NCI-H510A treated with DMSO at 0.1 percent for 48 hours (cell line): ENCODE measurements at places on chromosomes 2 and 18.

DNA sequence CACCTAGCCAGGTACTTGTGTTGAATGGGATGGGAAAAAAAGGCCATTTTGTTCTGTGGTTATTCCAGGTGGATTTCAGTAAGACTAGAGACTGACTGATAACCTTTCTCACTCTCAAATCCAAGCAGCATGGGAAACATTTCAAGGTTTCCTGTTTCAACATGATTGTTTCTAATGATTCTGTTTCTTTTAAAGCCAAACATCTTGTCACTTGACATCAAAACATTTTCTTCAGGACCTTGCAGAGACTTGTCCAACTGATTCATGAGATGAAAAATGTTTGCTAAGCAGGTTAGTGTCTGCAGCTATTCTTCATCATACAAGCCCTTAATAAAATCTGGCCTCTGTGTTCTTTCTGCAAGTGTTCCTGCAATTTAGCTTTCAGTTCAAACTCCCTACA is 456.5 kb upstream of the CWC22 start:
- DNase-seq, result no peak

DNA sequence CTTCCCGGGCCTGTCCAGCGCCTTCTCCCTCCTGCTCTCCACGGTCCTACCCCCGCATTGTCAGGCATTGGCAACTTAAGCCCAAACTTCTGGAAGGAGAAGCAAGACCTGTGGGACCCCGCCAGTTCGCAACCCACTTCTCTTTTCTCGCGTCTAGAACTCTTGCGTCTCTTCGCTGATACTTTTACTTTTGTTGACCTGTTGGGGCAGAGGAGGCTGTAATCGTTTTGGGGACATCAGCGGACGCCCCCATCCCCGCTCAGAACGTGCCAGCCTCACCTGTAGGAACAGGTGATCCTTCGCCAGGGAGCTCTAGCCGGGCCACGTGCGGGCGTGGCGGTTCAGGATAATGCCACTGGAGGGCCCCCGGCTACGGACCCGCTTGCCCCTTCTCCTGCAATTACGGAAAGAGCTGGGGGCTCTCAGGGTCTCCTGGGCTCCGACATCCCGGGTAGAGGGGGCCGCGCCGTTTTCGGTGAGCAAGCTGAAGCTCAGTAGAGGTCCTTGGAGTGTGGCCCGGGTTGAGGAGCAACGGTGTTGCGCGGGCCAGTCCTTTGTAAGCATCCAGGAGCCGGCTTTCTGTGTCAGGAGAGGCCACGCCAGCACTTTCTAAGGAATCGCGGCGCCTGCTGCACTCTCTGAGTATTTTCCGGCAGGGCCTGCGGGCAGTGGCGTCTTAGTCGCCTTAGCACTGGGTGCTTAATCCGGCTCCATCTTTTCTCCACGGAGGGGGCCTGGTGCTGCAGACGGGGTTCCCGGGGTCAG is 1.6 kb downstream of the MTCL1 start:
- DNase-seq, result peak; percentile 90

DNA sequence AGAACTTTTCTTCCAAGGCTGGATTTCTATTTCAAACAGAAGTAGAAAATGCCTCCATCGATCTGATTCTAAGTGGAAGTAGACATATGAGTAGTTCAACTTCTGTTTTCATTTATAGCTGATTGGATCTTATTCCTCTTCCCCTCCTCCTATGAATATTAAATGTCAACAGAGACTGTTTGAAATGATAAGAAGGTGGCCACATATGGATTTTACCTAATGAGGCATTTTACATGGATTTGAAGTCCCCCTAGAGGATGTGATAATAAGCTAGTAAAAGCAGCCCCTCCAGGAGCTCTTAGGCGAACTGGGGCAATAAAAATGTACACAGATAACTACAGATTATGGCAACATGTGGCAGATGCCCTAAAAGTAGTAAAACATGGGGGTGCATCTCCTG is 71.0 kb downstream of the UPP2 start:
- no peak for DNase-seq

- peak; percentile 81 for DNase-seq
Observed at GRCh38 chr18:34223893-34224422, 755 bp downstream of the NOL4 start.

DNA sequence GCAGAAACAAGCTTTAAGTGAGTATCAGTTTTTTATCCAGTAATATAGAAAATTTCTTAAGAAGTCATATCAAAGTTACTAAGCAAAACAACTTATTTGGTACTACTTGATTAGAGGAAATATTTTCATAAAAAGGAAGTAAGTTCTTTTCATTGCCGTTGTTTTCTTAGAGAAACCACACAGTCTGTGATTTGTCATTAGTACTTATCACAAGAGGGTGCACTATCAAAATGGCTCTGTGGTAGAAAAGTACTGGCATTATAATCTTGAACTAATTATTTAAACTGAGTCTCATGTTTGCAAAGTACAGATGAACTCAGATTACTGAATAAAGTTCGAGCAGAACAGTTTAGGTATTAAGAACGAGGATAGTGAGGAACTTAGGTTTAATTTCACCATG is 93.4 kb downstream of the IKZF2 start:
- no peak for DNase-seq

DNA sequence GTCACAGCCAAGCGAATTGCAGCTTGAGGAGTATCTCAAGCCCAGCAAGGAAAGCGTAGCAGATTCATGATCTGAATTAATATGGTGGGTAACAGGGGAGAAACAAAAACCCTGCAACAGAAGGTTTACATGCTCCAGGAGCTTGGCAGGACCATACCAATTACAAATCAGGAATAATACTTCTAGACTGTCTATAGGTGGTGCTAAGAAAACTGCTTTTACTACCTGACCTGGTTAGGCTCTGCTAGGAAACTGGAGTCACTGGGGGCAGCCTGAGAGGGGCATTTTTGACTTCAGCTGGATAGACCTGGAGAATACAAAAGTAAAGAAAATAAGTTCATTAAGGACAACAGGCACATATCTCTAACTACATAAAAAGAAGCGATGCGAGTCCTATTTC is 24.6 kb upstream of the SPOPL start:
- no peak for DNase-seq

DNA sequence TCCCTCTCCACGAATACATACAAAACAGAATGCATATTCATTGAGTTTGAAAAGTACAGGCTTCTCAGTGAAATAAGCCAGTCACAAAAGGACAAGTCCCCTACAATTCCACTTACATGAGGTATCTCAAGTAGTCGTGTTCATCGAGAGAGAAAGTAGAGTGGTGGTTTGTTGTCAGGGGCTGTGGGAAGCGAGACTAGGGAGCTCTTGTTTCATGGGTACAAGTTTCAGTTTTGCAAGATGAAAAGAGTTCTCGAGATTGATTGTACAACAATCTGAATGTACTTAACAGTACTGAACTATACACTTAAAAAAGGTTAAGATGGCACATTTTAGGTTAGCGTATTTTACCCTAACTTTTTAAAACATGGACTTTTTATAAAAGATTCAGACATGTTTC is 71.5 kb upstream of the TTC39C start:
- DNase-seq, result no peak

DNA sequence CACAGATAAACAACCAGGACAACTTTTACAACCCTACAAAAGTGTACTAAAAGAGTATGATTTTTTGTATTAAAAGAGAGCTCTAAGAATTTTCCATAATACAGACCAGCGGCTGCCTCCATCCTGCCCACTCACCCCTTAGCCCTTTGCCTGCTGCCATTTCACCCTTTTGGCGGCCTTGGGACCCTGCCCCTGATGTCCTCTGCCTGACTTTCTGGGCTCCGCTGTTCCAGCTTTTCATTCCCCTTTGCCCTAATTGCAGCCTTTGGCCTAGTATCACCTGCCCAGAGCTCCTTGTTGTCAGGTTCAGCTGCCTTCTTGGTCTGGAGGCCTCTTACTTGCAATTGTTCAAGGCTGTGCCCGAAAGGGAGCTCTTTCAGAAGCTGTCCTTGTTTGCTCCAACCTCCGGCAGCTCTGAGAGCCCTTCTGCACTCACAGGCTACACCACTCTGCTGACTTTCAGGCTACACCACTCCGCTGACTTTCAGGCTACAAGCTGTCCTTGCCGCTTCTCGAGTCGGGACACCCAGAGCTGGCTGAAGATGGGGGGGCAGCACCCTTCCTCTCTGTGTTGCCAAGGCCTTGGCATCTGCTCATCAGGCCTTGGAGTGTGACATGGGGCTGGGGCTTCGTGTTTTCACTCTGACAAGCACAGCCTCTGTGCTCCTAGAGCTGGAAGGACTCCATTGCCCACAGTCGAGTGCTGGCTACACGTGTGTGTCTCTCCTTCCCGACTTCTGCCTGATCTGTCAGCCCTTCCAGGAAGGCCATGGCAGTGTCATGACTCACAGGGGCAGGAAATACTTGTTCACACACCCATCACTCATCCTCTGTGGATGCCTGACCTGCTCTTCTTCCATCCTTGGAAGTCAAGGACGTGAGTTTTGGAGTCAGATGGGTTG is 43.1 kb upstream of the HDAC4 start:
- no peak for DNase-seq

DNA sequence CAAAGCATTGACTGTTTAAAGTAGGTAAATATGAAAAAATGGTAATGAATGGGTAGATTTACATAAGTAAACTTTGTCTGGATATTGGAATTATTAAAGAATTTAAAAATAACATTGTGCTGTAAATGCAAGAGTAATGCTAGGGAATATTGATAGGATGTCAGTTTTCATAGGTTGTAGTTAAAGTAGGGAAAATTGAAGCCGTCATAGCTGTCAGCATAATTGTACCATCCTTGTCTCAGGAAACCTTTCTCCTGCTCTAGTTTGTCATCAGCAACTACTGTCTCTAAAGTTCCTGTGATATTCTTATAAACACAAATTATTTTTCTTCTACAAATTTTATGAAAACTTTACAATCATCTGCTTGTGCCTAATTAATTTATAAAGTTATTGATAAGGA is 10.1 kb upstream of the SPAG16 start:
- no peak for DNase-seq

DNA sequence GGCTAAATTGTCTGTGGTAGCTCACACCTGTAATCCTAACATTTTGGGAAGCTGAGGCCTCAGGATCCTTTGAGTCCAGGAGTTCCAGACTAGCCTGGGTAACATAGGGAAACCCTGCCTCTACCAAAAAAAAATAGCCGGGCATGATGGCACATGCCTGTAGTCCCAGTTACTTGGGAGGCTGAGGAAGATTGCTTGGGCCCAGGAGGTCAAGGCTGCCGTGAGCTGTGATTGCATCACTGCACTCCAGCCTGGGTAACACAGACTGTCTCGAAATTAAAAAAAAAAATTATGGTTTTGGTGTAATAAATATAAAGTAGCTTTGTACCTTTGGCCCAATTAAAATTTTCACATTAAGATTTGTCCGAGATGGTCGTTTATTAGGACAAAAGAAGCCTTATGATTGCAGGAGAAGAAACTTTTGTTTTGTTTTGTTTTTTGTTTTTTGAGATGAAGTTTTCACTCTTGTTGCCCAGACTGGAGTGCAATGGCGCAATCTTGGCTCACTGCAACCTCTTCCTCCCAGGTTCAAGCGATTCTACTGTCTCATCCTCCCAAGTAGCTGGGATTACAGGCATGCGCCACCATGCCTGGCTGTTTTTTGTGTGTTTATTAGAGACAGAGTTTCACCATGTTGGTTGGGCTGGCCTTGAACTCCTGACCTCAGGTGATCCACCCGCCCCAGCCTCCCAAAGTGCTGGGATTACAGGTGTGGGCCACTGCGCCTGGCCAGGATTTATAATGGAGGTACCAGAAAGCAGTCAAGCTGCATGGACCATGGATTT is 4.1 kb downstream of the MTA3 start:
- DNase-seq, result no peak

- no peak for DNase-seq
Observed at GRCh38 chr18:13320891-13321425, 102.4 kb downstream of the LDLRAD4 start.

DNA sequence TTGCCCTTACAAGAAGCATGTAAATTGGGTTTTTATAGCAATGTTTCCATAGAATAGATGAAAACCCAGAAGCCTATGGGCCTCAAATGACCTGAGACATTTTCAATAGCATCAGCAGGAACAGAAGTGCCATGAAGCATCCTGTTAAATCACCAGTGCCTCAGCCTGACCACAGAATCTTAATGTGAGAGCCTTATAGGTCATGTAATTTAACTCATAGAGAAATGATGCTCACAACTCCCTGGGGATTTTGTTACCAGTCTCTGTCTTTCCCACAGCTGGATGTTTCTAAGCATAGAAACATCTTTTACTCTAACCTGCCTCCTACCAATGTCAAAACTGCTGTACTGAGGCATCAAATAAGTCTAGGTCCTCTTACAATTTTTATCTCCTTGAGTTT is 295.8 kb upstream of the ACVR2A start:
- no peak for DNase-seq

- no peak for DNase-seq
Observed at GRCh38 chr2:188333751-188334524, 42.3 kb downstream of the GULP1 start.

DNA sequence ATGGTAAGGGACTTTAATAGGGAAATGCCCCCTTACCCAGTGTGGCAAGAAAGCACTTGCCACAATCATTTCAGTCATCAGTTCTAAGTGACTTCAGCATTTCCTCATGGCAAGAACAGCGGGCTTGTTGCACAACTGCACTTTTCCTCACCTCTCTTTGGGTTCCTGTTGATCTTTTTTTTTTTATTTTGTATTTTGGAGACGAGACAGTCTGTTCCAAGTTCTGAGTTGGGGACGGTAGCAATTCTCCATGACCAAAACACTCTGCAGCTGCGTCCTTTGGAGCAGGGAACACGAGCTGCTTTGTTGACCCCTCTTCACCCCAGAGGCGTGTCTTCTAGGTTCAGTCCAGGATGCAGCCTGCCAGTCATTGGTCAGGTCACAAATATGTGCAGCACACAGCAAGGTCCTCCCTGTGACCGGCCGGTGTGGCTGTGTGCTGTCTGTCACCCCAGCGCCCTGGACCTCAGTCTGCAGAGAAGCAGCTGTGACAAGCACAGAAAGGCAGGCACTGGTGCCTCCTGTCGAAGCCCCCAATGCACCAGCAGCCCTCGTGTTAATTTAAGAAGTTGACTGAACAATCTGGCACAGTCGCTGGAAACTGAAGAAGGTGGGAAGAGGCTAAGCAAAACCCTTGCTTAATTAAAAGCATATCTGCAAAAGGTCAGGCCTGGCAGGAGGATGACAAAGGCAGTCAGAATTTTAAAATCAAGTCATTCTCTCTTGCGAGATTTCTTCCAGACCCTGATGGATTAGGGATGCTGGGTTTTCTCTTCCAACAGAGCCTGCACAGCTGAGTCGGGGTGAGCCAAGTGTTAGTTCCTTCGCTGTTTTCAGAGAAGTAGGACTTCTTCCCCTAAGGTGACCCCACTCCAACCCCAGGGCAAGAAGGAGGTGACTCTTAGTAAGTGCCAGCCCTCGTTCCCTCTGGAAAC is 96.7 kb upstream of the COPS8 start:
- DNase-seq, result peak; percentile 41

DNA sequence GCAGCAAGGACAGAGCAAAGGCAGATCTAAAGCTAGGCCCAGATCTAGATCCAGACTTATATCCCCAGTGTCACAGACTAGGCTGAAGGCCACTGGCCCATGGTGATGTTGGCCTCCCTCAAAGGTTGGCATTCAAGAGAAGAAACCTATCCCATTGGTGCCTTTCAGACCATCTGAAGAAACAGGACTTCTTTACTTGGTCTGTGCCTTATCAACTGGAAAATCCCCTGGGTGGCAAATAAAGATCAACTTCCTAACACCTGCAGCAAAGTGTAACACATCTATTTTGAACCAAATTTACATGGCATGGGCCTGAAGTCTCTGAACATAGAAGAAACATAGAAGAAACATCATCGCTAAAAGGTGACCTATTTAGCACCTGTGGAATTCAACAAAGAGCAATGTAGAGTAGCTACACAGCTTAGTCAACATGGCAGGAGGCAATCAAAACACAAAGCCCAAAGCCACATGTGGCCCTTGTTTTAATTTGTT is 35.8 kb downstream of the METTL4 start:
- DNase-seq, result no peak

GRCh38 chr2:127640082-127641072 is 5.6 kb upstream of the GPR17 start:
- peak; percentile 40 for DNase-seq
